ENCODE measurements at places on chromosomes 6 and 20.

DNA sequence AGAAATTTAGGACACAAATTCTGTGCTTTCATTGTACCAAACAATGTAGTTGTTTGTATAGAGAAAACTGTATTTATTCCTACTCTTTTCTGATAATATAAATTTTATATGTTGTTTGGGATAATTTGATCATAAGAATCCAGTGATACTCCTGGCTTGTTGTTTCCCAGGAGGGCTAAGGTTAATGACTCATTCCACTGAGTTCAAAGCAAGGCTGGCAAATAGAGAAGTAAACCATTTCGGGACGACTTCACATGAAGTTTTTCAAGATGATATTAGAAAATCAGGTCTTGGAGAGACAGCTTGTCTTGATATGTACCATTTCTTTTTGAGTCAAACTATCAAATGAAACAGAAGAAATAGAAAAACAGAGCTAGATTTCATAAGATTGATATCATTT is 326.1 kb upstream of the CNR1 start:
- DNase-seq, result no peak

DNA sequence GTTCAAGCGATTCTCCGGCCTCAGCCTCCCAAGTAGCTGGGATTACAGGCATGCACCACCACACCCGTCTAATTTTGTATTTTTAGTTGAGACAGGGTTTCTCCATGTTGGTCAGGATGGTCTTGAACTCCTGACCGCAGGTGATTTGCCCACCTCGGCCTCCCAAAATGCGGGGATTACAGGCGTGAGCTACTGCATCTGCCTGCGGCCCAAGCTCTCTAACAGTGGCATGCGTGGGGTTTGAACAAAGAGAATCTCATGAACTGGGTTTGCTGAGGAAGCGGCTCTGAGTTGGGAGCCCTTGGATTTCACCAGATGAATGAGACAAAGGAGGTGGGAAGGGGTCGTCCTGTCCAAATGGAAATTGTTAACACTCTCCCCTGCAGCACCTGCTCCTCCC is 33.2 kb upstream of the CD83 start:
- no peak for DNase-seq

DNA sequence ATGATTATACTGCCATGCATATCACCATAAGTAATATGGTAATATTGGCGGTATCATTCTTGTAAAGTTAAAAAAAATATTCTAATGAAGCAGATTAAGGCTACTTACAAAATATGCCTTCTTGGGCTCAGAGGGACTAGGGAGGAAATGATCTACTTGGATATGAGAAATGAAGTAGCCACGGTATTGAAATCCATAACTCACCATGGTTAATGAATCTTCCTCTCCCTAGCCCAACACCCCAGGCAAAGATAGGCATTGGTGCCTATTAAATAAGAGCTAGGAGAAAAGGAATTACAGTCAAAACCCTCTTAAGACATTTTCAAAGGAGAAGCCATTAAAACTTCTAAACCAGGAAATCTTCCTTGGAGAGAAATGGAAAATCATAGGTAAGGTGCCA is 280.5 kb downstream of the TFAP2B start:
- no peak for DNase-seq

GRCh38 chr20:54474046-54474445 is 1.3 kb upstream of the DOK5 start:
- no peak for DNase-seq

DNA sequence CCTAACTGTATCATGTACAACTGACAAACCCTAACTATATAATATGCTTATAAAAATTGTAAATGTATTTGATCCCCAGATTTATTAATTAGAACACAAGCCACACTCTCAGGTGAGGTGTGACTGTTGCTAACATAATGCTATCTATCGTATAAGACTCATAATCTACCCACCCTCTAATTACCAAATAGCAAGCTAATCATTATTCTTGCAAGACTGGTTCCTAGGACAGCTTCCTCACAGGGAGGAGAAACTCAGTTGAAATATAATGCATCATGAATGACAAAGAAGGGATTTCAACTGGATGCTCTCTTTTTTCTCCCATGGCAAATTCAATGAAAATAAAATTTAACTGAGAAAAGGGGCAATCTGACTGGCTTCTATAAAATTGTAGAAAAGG is 35.4 kb downstream of the ELOVL4 start:
- no peak for DNase-seq

GRCh38 chr20:44646023-44646640 is 5.4 kb downstream of the ADA start:
- no peak for DNase-seq

GRCh38 chr6:160069459-160069858 is 52.2 kb upstream of the SLC22A1 start:
- no peak for DNase-seq

- DNase-seq, result no peak
These were observed 96.8 kb upstream of the GJE1 start for GRCh38 chr6:142035890-142036289.

GRCh38 chr6:66396549-66396948 is 689.5 kb upstream of the EYS start:
- DNase-seq, result no peak

- no peak for DNase-seq
These were observed 120.9 kb downstream of the SYCP2 start for GRCh38 chr20:59812286-59813125.
